ENCODE measurements at places on chromosomes 16 and 17.

- no peak for DNase-seq
Observed at GRCh38 chr16:1378087-1378803, 26.5 kb downstream of the GNPTG start.

DNA sequence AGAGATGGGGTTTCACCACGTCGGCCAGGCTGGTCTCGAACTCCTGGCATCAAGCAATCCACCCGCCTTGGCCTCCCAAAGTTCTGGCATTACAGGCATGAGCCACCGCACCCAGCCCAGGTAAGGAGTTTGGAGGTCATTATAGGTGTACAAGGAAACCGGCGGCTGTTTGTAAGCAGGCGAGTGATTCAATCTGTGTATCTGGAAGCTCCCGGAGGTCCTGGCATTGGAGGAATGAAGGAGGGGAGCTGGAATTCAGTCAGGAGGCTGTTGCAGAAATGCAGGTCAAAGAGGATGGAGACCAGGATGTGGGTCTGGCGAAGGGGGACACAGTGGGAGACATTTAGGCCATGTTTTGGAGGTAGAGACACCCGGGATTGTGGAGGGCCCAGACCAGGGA lies 18.8 kb downstream of the CDC42EP4 start:
- no peak for DNase-seq

DNA sequence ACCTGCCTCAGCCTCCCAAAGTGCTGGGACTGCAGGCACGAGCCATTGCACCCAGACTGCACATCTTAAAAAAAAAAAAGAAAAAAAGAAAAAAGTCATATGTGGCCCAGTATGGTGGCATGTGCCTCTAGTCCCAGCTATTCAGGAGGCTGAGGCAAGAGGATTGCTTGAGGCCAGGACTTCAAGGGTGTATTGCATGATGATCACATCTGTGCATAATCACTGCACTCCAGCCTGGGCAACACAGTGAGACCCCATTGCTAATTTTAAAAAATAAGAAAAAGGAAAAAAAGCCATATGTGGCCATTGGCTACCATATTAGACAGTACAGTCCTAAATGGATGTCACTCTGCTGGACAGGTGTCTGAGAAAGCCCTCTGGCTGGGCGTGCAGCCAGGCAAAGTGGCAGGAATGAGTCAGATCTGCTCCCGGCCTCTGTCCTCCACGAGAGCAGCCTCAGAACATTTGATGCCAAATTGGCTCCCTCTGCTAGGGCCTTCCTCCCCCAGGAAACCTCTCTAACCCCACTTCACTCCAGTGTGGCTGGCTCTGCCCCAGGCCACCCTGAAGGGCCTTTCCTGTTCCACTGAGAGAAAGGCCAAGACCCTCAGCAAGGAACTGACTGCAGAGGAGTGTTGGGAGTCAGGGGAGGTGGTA lies 14.7 kb downstream of the CA7 start:
- no peak for DNase-seq

GRCh38 chr16:2767891-2768290 lies 9.2 kb downstream of the ELOB start:
- DNase-seq, result no peak

DNA sequence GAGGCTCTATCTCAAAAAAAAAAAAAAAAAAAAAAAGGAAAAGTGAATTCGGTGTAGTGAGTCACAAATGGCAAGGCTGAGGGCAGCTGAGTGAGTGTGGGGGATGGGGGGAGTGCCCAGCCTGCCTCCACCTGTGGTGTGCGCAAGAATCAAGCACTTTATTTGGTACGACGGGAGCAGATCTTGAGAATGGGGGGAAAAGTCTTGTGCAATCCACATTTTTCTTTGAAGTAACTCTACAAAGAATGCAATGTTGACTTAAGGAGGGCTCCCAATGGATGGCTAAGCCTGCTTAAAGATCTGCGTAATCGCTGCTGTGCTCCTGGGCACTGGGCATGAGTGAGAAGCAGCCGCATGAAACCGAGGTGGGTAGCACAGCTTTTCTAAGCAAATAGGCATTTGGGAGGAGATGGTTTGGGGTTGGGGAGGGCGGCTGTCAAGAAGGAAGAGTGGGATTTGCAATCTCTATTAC lies 28.2 kb downstream of the ATP2C2 start:
- no peak for DNase-seq

- no peak for DNase-seq
Observed at GRCh38 chr17:8138374-8138671, 13.9 kb downstream of the PER1 start.

DNA sequence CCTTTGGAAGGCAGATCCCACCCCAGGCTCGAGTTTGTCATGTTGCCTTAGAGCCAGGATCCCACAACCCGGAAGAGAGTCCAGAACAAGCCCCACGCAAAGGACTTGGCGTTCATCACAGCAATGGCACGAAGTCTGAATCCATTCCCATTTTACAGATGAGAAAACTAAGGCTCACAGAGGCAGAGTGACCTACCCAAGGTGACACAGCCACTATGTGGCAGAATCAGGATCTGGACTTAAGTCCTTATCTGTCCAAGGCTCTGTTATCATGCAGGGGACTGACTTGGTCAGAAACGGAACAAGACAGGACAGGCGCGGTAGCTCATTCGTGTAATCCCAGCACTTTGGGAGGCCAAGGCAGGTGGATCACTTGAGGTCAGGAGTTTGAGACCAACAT lies 86.5 kb downstream of the GSG1L start:
- no peak for DNase-seq

GRCh38 chr17:7769854-7770253 lies 52.3 kb downstream of the DNAH2 start:
- no peak for DNase-seq

GRCh38 chr17:68400404-68400735 lies 56.9 kb downstream of the WIPI1 start:
- no peak for DNase-seq

All from activated CD4-positive, CD25-positive, alpha-beta regulatory T cell treated with anti-CD3 and anti-CD28 coated beads, Interleukin-2, amount 50 U/mL, for 16 hours (primary cell).